Activated T-cell treated with anti-CD3 and anti-CD28 coated beads for 1 hour (primary cell): ENCODE measurements at places on chromosomes 7 and 10.
A peak's percentile ranks its signal among the peaks of the same experiment; 100 is the strongest.

DNA sequence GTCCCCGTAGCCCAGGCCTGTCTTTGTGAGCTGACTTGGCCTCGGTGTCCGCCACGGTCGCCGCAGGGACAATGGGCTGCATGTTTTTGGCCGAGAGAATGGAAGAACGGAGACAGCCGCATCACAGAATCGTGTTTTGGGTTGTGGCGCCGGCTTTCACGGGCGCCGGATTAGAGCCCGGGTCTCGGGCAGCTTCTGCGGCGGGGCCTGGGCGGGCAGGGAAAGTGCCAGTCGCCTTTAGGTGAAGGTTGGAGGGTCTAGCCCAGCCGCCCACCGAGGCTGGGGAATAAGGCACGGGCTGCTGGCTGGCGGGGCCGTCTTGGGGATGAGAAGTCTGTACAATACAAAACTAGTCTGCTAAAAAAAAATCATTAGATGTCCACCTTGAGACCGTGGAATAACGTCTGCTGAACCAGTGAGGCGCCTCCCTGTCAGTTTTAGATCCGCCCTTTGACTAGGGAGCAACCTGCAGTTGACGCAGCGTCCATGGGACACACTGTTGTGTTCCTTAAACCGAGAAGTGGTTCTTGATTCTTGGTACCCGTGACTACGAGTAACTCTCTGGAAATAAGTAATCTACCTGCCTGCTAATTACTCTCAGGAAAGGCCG is 577 bp downstream of the DNAJB9 start:
- peak; percentile 25 for DNase-seq

DNA sequence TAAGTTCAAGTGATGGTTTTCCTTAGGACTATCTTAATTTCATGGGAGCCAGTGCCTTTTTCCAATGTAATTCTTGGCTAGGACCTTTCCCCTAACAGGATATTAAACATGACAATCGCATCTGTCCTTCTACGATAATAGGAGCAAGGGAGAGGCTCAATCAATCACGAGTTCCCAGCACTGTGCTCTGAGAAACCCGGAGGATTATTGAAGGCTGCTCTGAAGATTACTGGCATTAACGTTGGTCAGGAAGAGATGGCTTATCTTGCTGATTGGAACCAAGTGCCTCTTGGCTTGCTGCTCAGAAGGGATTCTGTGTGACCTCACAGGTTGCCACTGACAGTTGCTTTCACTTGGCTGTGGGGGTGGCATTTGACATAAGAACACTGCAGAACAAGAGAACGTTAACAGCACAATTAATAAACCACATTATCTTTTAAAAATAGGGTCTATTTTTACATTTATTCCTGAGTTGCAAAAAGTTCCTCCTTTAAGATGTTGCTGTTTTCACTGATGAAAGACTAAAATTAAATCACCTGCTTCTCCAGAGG is 252.1 kb upstream of the TAC1 start:
- no peak for DNase-seq

DNA sequence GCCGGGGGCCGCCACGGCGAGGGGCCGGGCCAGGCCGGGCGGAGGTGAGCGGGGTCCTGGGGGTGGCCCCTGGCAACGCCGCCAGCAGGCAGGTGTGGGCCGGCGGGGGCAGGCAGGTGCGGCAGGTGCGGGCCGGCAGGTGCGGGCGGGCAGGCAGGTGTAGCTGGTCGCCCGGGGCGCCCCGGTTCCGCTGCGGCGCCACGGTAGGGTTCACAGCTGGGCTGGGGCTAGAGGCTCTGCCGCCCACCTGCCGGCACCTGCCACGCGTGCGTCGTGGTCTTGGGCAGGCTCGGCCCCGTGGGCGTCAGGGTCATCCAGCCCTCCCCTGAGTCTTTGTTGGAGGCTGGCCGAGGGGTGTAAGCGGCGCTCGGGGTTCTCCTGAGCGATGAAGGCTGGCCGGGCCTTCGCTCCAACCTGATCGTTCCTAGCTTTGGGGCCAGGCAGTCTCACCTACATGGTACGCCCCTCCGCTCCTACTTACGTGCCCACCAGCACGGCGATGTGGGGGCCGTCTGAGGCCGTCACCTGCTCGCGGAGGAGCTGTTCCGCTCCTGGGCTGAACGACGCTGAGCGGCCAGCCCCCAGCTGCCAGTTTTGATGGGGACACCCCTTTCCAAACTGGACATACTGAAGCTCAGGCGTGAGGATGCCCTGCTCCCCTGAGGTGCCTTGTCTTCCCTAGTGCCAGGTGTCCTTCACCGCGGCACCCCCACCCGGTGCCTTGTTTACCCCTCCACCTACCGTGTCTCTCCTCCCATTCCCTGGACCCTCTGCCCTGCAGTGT is 493 bp downstream of the ZMIZ2 start:
- DNase-seq = no peak

DNA sequence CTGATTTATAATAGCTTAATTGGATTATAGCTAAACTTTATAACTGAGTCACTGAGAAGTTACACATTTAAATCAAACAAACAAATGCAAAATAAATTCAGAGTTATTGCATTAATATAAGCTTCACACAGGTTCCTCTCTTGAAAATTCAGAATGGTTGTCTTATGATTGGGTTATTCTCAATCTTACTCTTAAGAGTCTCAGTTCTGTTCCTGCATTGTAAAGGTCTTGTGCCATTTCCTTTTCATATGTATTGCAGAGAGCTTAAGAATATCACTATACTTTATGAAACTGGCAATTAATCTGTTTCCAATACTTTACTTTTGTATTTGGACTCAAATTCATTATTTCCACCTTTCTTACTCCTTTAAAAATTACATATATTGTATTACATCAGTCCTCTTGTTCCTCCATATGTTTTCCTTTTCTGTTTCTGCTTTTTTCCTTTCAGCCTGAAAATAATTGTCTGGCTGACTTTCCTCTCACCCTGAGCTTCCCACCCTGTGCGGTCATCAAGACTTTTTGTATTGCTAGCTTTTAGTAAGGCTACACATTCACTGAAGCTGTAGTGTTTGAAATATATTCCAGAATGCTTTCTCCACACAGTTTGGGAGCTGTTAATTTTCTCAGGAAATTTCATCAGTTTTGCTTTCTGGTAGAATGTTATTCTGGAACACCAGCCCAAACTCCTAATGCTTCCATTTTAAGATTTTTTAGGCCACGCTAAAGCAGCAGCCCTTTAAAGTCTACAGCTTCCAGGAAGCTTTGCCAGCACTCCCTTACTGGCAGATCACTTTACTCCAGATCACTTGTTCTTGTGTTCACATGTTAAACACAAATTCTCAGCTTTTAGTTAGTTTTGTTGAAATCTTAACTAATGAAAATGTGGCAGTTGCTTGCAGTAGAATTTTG is 139.4 kb downstream of the KCND2 start:
- no peak for DNase-seq

DNA sequence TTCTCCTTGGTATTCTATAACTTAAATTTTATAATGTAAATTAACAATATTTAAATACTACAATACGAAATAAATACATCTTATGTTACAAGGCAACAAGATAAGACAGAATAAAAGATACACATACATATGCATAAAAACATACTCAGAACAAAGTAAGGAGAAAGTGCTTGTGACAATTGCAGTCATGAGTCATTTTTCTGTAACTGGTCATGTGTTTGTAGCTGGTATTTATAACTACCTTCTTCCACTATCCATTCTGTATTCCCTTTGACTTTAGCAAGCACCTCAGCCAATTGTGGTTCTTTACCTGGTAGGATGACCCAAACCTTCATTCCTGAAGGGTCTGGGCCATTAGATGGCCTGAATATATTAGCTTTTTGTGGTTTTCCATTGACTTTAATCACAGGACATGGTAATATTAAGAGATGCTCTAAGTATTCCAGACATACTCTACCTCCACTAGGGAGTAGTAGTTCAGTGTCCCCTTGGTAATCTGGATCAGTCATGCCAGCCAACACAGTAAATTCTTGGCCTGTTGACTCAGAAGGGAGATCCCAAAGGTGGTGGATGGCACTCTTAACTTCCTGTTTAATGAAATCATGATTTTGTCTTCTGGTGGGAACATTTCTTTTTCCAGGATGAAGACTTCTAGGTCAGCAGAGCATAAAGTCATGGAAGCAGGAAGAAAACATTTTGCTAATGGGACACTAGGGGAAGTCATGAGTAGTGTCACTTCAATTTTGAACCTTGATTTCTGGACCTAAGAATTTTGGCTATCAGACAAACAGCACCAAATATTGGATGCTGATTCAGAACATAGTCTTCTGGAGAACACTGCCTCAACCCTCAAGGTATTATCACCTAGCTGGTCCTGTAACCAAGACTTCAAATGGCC is 733.7 kb upstream of the IGFBP3 start:
- no peak for DNase-seq

- DNase-seq = no peak
These were observed 172.8 kb downstream of the ZMYND11 start for GRCh38 chr10:308101-308500.

GRCh38 chr10:69327463-69328379 is 49.4 kb downstream of the HK1 start:
- DNase-seq = peak; percentile 20

GRCh38 chr10:114239994-114240345 is 916 bp downstream of the VWA2 start:
- DNase-seq = no peak

DNA sequence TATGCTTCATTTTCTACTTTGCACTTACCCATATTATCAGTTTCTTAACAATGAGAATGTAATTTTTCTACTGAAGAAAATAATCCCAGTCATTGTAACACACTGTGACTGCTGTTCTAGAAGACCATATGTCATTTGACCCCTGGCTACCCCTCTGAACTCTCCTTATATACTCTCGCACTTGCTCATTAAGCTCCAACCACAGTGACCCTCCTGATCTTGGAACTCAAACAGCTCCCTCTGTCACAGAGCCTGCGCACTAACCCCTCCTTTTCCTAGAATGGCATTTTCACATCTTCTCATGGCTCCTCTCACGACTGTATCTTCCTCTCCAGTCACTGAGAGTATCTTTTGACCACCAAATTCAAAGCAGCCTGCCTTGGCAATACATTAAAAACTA is 169.7 kb downstream of the CACNA2D1 start:
- DNase-seq = no peak

DNA sequence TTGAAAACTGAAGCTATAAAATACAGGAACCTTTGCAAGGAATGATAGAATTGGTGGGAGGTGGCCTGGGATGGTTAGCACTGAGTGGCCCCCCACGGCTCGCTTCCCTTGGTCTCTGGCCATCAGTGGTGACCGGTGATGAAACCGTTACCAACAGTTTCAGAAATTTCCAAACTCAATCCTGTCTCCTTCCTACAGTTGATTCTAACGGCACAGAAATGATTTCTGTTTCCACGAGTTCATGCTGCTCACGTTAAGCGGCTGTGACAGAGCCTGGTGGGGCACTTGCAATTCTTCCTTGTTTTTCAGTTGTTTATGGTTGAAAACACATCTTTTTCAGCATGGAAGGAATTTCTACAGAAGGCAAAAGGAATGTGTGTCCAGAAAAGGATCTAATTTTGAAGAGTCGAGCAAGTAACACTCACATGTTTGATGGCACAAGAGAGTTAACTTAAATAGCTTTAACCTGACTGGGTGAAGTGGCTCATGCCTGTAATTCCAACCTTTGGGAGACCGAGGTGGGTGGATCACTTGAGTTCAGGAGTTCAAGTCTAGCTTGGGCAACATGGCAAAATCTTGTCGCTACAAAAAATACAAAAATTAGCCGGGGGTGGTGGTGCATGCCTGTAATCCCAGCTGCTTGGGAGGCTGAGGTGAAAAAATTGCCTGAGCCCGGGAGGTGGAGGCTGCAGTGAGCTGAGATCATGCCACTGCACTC is 100.1 kb downstream of the DNAJB6 start:
- no peak for DNase-seq

GRCh38 chr10:92290076-92290836 is 622 bp downstream of the CPEB3 start:
- peak; percentile 11 for DNase-seq
